Astrocyte (in vitro differentiated cells and primary cell): ENCODE measurements at places on chromosomes 4 and X. TPM values are rescaled to one million over a fixed set of nuclear protein-coding genes. Genes with fewer than 3 reads are reported as not detected.

DNA sequence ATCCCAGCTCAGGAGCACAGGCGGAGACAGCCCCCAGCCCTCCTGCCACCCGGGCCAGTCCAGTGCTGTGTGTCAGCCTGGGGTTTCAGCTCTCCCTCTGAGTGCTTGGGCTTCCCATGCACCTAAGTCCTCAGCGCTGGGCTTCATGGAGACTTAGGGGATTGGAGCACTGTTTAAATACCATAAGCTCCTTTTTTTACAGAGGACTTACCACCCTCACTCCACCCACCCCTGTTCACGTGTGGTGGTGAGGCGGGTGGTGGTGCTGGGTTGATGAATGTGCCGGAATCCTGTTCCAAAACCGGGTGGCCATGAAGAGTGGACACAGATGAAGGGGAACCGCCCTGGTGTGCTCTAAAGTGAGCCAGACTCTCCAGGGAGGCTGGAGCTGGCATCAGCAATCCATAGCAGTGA is 66.9 kb downstream of the PSAPL1 start:
- DNase-seq = no peak

DNA sequence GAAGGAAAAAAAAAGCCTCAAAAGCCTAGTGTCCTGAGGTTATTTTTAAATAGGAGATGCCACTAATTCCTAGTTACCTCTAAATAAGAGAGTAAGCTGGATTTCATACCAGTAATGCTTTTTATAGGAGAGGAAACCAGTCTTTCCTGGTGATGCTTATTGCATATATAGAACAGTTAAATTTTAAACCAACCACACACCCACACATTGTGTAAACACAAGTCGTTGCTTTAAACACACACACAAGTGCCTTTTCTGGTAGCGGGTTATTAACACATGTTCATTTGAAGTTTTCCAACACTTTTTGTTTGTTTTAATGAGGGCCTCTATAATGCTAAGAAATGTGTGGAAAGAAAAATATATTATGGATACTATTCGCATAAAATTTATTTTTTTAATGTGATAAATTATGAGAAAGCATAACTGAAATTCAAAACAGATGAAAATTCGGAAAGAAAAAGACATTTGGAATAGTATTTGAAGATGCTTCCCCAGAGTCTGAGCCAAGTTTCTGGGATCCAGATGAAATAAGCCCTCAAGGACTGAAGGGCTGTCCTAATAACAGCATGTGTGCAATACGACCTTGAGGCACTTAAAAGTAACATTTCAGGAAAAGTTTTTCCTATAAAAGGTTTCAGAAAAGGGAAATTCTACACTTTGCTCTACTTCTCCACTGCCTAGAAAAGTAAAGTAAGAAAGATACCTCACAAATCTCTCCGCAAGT is 2.0 kb downstream of the ANTXR2 start:
- peak; percentile 43 for DNase-seq

GRCh38 chr4:152459326-152459725 is 76.6 kb downstream of the FBXW7 start:
- DNase-seq = no peak

DNA sequence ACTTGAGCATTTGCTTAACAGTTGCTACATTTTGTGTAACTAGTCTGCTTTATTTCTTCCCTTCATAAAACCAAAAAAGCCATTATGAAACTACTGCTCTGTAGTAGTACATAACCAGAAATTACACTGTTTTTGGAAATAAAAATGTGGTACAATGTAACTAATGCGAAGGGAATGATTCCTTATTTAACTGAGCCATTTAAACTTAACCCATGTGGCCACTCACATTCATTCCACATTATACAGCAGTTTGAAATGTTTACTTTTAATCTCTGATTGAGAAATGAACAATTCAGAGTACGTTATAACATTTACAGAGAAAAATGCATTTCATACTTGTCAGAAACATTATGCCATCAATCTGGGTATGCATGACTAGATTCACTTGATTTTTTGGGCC is 94.2 kb downstream of the NYX start:
- DNase-seq = peak; percentile 17

DNA sequence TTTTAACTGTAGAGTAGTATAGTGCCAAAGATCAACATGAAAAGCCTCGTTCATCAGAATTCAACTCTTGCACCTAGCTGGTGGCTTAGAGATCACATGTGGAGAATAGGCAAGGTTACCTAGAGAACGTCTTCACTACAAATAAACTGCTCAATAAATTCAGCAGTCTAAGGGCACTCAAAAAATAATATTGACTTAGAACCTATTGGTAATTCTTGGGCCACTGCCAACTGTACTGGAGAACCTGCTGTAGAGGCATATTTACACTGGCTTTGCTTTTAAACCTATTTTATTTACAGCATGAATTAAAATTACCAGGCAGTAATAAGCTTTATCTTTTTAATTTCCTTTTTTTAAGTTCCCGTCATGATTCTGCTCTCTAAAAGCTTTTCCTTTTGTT is 343.7 kb downstream of the PDHA2 start:
- no peak for DNase-seq

DNA sequence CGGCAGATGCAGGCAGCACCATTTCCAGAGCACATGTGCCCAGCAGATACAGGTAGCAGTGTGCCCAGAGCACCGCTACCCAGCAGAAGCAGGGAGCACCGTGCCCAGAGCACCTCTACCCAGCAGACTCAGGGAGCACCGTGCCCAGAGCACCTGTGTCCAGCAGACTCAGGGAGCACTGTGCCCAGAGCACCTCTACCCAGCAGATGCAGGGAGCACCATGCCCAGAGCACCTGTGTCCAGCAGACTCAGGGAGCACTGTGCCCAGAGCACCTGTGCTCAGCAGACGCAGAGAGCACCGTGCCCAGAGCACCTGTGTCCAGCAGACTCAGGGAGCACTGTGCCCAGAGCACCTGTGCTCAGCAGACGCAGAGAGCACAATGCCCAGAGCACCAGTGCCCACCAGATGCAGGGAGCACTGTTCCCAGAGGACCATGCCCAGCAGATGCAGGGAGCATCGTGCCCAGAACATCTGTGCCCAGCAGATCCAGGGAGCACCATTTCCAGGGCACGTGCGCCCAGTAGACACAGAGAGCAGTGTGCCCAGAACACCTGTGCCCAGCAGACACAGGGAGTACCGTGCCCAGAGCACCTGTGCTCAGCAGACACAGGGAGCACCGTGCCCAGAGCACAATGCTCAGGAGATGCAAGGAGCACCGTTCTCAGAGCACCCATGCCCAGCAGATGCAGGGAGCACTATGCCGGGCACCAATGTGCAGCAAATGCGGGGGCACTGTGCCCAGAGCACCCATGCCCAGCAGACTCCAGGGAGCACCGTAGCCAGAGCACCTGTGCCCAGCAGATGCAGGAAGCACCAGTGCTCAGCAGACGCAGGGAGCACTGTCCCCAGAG is 236.4 kb downstream of the DHRSX start:
- DNase-seq = no peak

DNA sequence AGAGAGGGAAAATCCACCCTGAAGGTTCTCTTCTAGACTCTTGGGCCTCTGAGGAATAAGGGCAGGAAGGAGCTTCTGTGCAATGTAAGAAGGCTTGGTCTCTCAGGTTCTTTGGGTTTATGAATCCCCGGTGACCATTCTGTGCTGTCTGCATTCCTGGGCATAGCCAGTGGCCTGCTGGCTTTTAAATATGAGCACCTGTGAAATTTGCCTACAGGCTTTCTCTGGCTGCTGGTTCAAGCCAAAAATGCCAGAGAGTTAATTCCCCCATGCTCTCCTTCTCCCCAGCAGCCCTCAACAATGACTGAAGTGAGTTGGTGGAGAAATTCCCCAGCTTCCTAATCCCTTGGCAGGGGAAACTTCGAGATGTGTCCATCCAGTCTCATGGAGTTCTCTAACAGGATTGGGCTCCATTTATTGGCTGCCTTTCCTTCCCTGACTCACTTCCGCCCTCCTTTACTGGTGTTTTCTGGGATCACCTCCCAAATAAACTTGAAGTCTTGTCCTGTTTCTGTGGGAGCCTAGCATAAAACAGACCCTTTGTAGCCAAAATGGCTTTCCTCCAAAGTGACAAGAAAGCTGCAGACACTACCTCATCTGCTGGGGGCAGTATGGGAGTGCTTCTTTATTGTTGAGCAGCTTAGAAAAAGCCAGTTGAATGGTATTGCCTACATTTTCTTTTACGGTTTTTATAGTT is 179.4 kb upstream of the CASK start:
- peak; percentile 16 for DNase-seq

DNA sequence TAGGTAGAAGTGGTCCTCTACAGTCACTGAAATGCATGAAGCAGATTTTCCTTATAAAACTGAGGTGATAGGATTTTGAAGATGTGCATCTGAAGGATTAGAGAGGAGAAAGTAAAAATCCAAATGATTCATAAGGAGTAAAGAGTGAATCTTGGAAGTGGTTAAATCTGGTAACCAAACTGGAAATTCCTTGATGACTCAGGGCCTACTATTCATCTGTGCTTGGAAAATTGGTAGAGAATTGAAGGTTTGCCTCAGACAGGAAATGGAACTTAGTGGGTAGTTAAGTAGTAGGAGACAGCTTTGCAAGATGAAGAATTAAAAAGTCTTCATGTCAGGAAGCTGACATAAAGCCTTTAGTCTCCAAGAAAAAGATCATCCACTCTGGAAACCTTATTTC is 368.9 kb upstream of the CTSO start:
- peak; percentile 93 for DNase-seq

DNA sequence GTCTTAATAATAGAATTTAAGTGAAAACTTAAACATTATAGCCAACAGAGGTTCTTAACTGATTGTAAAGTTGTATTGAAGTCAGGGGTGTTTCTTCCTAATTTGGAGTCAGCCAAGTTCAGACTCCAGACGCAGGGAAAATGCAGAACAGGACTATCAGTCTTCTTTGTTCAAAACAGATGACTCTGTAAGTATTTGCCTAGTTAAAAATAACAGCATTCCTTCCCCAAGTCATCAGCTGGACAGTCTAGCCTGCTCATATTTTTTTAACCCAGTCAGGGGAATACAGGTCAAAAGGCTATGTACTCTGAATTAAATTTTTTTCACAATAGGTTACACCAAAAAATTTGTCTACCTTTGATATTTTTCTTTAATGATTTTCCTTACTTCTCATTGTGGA is 73.8 kb upstream of the DCLK2 start:
- peak; percentile 85 for DNase-seq

Gene HSFX4
- total RNA-seq = not detected in 2 replicates

Gene CXCL1
- total RNA-seq = 8.5 and 11.4 TPM in 2 replicates

Gene TIGD4
- total RNA-seq = 0.23 and 0.31 TPM in 2 replicates
